ENCODE measurements at places on chromosomes 4 and X.
A peak's percentile ranks its signal among the peaks of the same experiment; 100 is the strongest.

DNA sequence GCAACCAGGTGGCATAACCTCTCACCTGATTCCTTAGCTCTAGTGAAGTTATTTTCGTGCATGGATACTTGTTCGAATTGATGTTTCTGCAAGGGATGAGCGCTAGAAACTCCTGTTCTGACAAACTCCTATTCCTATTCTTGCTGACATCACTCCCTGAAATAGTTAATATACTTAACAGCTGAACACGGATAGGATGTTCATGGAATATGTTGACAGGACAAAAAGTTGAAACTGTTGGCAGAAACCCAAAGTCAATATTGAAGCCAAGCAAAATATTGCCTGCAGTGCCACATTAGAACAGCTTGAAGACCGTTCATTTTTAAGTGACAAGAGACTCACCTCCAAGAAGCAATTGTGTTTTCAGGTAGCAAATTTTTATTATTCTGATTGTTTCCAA is at the start of gene KLKB1:
KLKB1 (plus strand) TSS at position 287 of the 400 bp plus-strand sequence. CDS start 689 bp downstream, outside the sequence.
- no peak for DNase-seq

DNA sequence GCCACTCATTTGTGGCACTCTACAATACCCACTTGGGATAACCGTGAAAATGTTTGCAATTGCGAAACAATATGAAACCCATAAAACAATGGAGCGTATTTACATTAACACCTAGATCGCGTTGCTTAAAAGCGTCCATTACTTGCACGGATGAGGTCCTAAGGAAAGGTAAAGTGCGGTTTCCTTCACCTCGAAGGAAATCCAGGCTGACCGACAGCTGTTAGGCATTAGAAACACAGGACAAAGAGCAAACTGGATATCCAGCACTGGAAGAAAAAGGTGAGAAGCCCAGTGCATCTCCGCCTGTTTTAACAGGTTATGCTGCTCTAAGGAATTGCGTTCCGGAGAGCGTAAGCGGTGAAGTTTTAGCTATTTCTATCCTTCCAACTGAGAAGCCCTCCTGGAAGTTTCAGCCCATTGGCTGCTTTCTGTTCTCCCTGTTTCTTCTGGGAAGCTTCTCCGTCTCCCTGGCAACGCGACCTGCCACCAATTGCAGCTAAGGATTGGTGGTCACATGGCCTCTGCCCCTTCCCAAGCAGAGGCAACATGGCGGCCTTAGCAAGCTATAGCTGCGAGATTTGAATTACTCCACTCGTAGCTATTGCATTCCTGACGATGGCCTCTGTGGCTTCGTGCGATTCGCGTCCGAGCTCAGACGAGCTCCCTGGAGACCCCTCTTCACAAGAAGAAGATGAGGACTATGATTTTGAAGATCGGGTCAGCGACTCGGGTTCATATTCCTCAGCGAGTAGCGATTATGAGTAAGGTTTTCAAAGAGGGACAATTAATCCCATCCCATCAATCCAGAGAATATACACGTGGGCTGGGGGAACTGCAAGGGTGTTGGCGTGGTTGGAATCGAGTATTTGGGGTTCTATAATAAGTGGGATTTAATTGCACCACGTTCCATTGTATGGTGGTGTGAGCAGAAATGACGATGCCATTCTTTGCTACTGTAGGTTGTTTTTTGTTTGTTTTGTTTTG is at the start of gene INTU:
INTU (plus strand) TSS at position 538 of the 984 bp plus-strand sequence; CDS start at position 616, 78 bp downstream.
- peak; percentile 96 for DNase-seq

DNA sequence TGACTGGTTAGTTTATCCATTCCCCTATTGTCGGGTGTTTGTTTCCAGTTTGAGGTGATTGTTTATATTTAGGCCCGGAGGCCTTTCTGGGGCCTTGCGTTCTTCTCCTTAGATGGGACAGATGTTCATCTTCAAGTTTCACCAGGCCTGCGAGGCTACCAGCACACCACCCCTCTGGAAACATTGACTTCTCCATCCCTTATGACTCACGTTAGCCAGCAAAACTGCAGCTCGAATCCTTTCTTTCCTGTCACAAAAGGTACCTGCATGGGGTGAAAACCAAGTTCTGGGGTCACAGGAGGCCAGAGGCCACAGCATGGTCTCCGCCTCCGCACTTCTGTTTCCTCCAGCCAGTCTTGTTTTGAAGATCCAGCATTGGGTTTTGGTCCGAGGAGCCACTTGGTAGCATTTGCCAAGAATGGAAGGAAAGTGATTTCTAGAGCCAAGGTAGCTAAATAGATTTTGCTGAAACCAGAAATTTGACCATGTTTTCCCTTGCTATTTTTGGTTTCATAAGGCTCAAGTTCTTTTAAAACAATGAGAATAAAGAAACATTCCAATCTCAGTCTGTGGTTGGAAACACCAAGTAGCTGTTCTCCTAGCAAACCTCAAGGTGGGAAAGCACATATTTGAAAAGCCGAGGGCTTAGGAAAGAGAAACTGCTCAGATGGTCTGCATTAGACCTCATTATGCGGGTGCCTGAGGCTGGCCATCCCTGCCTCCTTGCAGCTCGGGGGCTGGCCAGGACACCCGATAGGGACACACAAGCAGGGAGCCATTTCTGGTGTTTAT is 5.6 kb downstream of the NYX start:
- DNase-seq, result no peak

GRCh38 chr4:11436084-11436483 is 7.4 kb upstream of the HS3ST1 start:
- no peak for DNase-seq

DNA sequence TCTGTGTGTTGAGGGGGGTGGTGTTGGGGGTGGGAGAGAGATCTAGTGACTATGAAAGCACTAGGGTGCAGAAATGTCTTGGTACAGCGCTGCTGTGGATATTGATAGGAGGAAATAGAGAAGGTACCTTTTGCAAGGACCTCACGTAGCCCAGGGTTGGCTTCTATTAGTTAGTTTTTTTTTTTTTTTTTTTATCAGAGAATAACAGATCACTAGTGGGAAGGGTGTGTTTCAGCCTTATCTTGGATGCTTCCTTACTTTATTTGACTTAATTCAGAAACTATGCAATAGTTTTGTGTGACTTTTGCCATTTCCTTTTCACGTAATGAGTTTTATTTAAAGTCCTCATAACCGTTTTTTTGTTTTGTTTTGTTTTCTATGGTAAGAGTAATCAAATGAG is 16.4 kb upstream of the PGRMC2 start:
- DNase-seq, result no peak
